Endodermal cell (in vitro differentiated cells): ENCODE measurements at places on chromosomes 13 and 19.

GRCh38 chr13:78398743-78399410 lies 204.5 kb downstream of the POU4F1 start:
- DNase-seq, result no peak

DNA sequence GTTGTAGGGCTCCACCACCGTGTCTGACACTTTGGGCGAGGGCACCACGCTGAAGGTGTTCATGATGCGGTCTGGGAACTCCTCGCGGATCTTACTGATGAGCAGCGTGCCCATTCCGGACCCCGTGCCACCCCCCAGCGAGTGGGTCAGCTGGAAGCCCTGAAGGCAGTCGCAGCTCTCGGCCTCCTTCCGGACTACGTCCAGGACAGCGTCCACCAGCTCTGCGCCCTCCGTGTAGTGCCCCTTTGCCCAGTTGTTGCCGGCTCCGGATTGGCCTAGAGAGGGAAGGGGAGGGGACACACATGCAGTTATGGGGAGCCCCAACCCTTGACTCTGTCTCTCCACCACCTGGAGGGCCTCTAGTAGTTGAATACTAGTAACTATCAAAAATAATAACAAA lies 6.2 kb downstream of the TUBB4A start:
- DNase-seq, result no peak

DNA sequence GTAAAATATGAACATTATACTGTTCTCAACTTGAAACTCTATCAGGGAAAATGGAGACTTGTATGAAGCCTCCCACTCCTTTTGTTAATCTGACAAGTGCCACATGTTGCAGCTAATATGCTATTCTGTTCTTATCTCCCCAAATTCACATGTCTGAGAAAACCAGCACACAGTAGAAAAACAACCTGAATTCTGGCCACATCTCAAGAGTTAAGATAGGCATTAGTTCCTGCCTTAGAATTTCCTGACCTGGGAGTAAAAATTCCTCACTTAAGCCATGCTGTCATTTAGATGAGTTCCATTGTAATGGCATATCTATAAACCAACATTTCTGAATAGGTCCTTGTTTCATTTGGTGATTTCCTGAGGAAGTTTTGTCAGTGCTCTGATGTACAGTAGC lies 1098.5 kb downstream of the EFNB2 start:
- no peak for DNase-seq

GRCh38 chr19:7564866-7565265 lies 29.3 kb downstream of the PNPLA6 start:
- DNase-seq, result no peak

DNA sequence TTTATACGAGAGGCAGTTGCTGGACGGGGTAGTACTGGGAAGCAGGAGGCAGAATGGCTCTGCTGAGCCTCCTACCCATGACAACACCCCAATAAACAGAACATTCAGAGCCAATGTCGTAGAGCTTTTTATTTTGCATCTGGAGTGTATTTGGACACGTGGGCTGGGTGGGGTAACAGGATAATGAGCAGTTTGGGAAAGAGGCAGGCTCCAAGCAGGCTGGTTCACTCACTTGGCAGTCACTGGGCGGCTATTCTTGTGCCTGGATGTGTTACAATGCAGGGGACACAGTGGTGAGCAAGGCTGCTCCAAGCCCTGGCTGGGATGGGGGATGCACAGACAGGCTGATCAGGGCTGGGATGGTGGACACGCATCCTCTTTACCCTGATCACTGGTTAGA lies 9.5 kb downstream of the ACTMAP start:
- no peak for DNase-seq

DNA sequence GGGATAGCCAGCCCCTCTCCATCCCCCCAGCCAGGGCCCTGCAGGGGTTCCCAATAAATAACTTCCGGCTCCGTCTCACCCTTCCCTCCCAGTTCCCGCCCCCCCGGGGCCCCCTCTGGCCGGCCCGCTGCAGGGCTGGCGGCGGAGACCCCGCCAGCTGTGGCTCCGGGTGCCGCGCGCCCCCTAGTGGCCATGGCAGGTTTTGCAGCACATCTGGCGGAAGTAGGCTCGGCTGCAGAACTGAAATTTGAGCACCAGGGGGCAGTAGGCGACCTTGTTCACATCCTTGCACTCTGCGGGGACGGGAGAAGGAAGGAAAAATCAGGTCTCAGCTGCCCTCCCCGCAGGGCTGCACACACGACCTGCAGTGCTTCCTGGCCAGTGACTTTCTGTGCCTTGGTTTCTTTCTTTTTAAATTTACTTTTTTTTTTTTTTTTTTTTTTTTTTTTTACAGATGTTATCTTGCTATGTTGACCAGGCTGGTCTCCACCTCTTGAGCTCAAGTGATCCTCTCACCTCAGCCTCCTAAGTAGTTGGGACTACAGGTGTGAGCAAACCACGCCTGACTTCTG lies 3.6 kb upstream of the MYO1F start:
- DNase-seq, result peak; percentile 96

DNA sequence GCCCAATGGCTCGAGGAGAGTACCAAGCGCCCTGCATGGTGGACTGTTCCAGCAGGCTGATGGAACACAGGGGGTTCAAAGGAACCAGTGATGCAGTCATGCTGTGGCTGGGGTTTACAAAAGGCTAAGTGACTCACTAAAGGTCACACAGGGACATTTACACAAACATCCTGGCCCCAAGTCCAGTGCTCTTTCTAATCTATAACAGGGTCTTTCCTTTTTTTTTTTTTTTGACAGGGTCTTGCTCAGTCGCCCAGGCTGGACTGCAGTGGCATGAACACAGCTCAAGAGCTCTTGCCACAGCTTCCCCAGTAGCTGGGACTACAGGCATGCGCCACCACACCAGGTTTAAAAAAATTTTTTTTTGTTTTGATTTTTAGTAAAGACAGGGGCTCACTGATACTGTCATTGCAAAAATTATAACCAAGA lies 2.8 kb upstream of the SLC25A15 start:
- DNase-seq, result no peak

DNA sequence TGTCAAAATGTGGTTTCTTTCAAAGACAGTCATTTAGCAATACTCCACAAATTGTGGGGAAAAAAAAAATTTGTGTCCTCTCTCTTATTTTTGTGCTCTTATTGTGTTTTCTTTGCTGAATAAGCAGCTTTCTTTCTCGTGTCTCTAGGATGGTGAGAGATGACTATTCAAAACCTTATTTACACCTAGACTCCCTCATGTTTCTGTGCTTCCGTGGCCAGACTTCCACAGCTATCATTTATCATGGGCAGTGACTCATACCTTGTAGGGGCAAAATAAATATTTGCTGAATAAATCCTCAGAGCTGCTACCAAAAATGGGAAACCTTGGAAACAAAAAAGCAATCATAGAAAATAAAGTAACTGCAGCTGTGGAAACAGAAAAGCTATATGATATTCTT lies 204.9 kb upstream of the MIR17HG start:
- no peak for DNase-seq

- DNase-seq, result no peak
These were observed 191.2 kb downstream of the USP12 start for GRCh38 chr13:26980099-26981031.

- no peak for DNase-seq
These were observed 1.2 kb upstream of the F2RL3 start for GRCh38 chr19:16887353-16888265.
